Foreskin keratinocyte (primary cell): ENCODE measurements at places on chromosomes 2 and 18.

DNA sequence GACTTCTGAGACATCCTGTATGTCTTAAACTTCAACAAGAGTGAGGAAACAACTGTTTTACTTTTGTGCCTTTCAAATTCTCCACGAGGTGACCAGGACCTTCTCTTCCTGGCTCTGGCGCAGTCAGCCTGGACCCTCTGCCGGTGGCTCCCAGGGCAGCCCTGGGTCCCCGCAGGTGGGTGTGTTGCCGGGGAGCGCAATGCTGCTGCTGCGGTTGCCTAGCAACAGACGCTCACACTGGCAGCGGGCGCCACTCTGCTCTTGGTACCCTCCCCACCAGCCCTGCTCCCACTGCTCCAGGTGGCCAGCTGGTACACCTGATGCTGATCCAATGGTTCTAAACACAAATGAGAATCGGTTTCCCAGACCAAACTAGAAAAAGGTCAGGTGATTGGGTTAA lies 58.7 kb downstream of the GNAL start:
- DNase-seq = no peak

GRCh38 chr2:209145941-209146681 lies 277.7 kb upstream of the MAP2 start:
- no peak for DNase-seq

GRCh38 chr2:196086517-196087368 lies 18.1 kb upstream of the DNAH7 start:
- DNase-seq = no peak

DNA sequence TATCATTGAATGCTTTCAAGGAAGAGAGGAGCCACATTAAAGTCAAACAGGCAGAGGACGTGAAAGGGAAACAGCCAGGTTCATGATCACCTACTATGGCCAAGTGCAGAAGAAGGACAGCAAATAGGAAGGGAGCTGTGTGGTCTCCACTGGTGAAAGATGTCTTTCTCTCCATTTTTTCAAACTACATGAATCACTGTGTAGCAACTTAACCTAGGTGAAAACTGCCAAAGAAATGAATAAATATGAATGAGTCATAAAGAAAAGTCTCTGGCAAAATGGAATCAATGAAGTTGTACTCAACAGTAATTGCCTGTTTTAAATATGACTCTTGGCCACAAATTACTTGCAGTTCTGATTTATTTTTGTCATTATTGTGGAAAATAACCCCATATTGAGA lies 452.6 kb upstream of the PKDCC start:
- peak; percentile 26 for DNase-seq

GRCh38 chr2:12259493-12259892 lies 457.2 kb upstream of the TRIB2 start:
- DNase-seq = no peak

- no peak for DNase-seq
Observed at GRCh38 chr2:146981921-146982320, 862.9 kb upstream of the ACVR2A start.
